ENCODE measurements at places on chromosomes 16 and 17.

DNA sequence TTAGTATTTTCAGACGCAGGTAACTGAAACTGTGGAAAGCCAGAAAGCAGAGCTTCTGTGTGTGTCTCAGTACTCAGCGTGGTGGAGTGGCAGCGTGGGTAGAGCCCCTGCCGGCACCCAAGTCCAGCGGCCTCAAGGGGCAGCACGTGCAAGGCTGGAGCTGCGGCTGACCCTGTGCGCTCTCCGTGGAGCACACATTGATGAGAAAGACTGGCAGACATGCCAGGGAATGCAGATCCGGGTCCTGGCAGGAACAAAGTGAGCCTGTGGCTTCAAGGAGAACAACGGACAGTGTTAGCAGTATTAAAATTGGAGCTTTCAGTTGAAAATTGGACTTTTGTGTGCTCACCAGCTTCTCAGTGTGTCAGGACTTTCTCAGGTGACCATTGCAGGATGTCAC, 23.3 kb downstream of the ZC3H18 start:
- no peak for DNase-seq

DNA sequence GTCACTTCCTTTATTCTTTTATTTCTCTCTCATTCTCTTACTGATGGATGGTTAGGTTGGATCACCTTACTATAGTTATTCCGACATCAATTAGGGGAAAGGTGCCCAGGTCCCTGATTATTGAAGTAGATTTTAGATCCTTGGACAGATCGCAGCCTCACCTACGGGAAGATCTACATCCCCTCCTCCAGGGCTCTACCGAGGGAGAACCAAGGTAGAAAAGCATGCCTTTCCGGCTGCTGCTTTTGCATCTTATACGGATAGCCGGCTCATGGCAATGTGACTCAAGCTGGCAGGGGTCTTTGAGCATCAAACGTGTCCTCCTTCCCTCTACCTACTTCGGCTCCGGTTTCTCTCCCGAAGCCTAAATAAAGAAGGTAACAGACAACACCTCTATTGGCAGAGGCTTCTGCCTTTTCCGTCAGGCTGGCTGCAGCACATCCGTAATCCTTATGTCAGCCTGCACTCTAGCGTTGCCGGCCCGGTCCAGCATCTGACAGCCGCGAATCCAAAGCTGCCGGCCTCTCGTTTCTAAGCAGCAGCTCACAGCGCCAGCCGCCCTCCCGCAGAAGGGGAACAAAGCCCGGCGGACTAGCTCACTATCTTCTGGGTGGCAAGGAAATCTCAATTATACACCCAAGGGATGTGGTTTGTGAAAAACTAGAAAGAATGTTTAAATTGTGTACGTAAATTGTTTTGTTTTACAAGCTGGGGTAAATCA, 46.9 kb downstream of the IRX6 start:
- DNase-seq = no peak

DNA sequence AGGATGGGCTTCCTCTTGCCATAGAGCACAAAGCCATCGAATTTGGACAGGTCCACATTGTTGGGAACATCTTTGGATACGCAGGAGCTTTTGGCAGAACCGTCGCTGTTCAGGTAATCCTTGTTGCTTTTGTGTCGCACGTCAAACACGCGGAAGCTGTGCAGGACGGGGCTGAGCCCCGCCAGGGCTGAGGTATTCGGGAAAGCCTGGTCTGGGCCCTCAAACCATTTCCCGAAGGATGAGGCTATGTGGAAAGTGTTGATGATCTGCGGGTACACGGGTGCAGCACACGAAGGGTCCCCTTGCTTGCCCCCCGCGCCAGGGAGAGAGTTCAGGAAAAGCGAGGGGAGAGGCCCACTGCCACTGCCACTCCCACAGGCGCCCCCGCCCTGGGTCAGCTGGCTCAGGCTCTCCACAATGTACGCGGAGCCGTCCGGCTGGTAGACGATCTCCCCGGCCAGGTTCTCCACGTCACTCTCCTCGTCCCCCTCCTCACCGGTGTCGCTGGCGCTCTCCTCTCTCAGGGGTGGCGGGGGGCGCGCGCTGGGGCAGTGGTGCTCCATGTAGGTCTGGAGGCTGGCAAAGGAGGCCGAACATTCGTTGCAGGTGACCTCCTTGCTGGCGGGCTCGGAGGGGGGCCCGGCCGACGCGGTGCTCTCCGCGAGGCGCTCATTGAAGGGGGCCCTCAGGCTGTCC, 88.5 kb downstream of the ZFHX3 start:
- DNase-seq = no peak

DNA sequence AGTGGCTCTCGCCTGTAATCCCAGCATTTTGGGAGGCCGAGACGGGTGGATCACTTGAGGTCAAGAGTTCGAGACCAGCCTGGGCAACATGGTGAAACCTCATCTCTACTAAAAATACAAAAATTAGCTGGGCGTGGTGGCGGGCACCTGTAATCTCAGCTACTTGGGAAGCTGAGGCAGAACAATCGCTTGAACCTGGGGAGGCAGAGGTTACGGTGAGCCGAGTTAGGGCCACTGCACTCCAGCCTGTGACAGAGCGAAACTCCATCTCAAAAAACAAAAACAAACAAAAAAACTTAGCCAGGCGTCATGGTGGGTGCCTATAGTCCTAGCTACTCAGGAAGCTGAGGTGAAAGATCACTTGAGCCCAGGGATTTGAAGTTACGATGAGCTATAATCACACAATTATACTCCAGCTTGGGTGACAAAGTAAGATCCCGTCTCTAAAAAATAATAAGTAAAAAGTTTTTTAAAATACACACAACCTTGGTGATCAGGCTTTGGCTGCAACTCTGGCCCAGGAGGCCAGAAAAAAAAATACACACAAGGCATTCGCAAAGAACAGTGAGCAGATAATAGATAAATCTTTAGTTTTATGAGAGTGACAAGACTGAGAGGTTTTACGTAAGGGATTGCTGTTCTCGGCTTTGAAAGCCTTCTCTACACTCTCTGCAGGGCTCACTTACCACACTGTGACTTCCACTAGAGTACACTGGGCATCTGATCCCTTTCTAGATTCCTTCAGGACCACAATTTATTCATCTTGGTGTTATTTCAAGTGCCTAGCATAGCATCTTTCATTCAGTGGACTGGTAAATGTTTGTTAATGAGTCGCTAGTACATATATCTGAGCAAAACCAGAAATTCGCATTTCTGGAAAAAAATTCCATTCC, 5.9 kb downstream of the GSPT1 start:
- no peak for DNase-seq

- DNase-seq = no peak
These were observed 50.1 kb downstream of the XPO6 start for GRCh38 chr16:28161626-28162025.

- DNase-seq = peak; percentile 57
These were observed 80.5 kb downstream of the ZNF778 start for GRCh38 chr16:89297910-89298545.

DNA sequence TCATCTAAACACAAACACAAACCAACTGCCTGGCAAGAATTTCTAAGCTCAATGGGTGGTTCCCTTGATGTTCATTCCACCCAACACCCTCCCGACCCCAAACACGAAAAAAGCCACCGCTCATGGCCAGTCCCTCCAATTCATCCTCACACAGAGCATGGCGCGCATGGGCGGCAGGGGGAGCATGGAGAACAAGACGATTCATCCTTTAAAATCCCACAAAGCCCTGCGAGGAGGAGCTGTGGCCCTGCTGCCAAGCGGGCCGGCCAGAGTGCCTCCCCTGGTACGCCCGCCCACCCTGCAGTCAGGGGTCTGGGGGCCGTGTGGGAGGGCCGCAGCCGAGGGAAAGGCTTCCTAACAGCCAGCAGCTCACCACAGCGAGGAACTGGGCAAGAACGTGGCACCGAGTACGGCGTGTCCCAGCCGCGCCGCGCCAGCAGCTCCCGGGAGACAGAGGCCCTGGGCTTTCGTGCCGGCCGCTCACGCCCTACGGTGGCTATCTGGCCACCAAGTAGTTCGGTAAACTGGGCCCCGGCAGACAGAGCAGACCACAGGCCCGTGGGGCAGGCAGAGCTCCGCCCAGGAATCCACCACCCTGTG, 60.9 kb downstream of the KLHDC4 start:
- no peak for DNase-seq
